ENCODE measurements at places on chromosomes 7 and 10.

DNA sequence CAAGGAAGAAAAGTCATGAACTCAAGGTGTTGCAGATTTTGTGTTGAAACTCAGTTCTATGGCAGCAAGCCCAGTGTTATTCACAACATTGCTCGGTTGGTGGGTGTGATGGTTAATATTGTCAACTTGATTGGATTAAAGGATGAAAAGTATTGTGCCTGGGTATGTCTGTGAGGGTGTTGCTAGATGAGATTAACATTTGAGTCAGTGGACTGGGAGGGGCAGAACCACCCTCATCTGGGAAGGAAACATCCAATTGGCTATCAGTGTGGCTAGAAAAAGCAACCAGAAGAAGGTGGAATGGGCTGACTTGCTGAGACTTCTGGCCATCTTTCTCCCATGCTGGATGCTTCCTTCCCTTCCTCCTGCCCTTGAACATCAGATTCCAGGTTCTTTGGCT lies 353.2 kb downstream of the ADRA2A start:
- no peak for DNase-seq

DNA sequence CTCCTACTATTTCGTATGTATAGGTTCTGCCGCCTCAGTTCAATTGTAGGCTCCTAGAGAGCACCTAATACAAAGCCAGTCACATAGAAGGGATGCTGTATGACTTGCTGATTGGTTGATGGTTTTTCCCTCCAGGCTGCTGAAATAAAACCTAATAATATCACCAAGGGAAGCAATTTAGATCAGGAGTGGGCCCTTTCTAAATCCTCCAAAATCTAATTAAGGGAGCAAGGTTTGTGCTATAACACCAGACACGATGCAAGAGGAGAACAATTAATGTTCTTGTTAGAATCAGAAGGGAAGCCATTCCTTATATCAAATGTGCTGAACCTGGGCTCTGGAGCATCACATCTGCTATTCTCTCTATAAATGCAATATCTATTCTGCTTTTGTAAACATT lies 42.0 kb upstream of the SLC13A1 start:
- no peak for DNase-seq

- DNase-seq: no peak
Measured at GRCh38 chr7:69184339-69184738, 413.9 kb upstream of the AUTS2 start.

DNA sequence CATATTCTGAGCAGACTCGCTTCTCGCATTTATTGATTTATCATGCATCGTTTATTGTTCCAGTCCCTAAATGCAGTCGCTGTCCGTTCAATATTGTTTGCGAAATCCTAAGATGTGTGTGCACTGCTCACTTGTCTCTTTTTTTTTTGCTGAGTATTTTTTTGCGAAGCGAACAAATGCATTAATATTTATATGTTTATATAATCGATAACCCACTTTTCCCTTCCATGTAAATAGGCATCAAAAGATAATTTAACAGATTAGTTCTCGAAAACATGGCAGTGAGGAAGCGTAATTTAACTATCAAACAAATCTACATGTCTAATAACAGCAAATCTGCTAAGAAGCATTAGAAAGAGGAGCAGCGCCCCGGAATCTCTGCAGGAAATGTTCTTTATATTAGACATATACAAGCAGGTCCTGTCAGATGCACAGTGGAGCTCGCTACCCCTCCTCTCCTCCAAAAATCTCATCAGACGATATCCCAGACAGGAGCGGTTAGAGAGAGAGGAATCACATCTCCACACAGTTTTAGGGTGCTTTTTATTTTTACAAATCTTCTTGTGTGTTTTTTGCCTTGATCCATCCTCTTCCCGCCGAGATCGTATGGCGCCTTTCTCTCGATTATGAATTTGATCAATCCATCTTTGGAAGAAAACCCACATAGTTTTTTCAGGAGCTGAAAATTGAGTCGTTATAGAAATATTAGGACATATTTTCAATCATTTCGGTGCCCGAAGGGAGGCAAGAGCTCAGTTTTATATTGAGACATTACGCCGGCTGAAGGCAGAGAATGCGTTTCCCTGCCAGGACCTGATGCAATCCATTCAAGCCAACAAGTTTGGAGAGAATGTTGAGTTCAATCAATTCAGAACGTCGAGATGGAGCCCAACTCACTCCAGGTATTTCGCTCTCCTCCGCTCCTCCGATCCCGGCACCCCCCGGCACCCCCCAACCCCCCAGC lies at the start of gene ARID5B:
TSS of gene ARID5B (plus strand) at position 871 of the 964 bp plus-strand sequence. CDS start at position 882, 11 bp downstream.
- DNase-seq: peak; percentile 80

DNA sequence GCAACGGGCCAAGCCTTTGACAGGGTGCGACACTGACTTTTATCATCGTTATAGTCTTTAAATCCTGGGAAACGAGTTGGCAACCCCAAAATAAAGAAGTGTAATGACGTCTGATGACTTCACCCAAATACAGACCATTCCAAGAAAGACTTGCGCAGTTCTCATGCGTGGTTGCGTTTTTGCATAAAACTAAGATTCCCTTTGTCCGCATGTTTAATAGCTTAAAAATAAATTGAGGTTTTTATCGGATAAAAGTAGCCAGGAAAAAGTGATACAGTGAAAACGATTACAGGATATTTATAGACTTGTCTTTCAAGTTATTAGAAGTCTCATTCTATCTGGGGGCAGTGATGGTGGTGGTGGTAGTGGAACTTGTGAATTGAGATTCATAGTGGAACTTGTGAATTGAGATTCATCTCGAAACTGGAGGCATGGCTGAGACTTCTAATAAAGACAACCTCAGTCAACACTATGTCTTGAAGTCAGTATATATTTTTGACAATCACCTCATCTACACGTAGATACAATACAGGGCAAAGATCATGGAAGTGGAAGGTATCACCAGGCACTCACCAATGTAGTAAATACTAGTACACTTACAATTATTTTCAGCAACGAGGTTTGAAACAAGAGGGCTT lies 1.2 kb upstream of the NAMPT start:
- DNase-seq: peak; percentile 93

All from GM12865 (cell line).